Mesenteric fat pad (tissue), 1 donor: ENCODE measurements at places on chromosomes 11 and 22. TPM values are rescaled to one million over a fixed set of nuclear protein-coding genes. Genes with fewer than 3 reads are reported as not detected.

Gene APOL5
- total RNA-seq: not detected

Gene OR2AG1
- total RNA-seq: not detected

DNA sequence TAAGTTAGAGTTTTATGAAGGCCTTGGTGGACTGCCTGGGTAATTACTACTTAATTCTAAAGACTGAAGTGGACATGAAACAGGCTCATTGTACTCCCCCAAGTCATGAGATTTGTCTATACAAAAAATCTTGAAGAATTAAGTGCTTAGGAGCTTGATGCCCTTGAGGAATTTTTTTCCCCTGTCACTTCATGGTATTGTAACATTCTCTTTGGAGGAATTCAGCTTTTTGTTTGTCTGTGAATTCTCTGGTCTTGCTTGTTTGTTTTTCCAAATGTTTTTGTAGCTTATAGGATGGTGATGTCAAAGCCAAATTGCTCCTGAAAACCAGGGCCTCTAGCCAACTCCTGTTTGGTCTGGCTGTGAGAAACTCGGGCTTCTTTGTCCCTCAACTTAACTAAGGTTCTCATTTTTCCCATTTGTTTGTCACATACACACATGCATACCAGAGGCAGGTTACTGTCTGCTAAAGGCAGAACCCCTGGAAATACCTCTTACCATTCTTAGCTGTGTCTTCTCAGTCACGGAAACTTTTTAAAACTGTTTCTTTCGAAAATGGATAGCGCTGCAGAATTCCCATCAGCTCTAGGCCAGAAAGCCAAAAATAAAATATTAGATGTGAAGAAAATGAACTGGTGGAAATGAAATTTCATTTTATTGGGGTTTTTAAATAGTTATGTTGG is 66.9 kb downstream of the AMOTL1 start:
- DNase-seq: no peak

Gene SLC37A2
- 17.5 TPM for total RNA-seq

Gene KREMEN1
- 10.6 TPM for total RNA-seq

Gene MS4A15
- not detected for total RNA-seq

GRCh38 chr11:135008412-135008811 is 596.4 kb upstream of the B3GAT1 start:
- no peak for DNase-seq

Gene RIMBP3C
- 0.26 TPM for total RNA-seq

DNA sequence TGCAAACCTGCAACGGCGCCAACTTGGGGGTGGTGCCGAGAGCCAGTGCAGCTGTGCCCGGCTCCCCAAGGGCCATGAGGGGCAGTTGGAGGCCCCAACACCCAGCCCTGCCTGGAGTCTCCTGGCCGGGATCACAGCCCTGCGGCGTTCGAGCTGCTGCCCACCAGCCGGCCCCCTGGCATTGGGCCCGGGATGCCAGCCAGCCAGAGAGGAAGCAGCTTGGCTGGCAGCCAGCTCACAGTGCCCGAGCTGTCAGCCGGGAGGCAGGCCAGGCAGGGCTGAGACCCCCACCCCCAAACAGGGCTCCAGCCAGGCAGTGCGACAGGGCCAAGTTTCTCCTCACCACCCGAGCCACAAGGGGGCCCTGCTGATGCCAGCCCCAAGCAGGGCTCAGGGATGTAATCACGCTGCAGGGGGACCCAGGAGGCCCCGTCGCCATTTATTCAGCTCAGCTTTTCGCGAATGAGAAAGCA is 26.0 kb upstream of the TCF20 start:
- no peak for DNase-seq

- DNase-seq: no peak
These were observed 27.8 kb downstream of the LGR4 start for GRCh38 chr11:27444801-27445215.

GRCh38 chr11:96057502-96057901 is 133.6 kb upstream of the MTMR2 start:
- no peak for DNase-seq

GRCh38 chr11:21897752-21898151 is 295.1 kb upstream of the ANO5 start:
- DNase-seq: no peak

Gene CEND1
- total RNA-seq: not detected

DNA sequence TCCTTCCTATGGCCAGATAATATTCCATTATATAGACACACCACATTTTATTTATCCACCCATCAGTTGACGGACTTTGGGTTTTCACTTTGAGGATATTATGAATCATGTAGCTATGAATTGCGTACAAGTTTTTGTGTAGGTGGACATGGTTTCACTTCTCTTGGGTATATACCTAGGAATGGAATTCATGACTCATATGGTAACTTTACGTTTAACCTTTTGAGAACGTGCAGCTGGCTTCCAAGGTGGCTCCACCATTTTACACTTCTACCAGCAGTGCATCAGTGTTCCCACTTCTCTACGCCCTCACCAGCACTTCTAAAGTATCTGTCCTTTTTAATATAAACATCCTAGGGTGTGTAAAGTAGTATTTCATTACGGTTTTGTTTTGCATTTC is 112.0 kb downstream of the PLEKHA7 start:
- DNase-seq: no peak

Gene CCDC188
- 1.00 TPM for total RNA-seq

DNA sequence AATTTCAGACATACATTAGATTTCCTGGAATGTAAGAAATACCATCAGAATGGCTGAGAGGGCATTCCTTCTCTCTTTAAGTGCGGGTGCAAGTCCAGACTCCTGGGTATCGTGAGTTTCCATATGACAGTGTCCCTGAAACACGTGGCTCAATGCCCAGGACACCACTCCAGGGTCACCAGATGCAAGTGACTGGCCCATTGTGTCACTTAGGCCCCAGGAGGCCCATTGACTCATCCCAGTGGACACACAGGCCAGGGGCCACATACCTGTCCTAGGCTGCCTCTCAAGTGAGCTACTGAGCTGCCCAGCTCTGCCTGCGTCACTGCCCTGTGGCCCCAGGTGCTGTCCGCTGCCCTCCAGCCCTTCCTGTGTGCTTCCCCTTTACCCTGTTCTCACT is 18.5 kb downstream of the FBLN1 start:
- DNase-seq: no peak

Gene TEAD1
- total RNA-seq: 150 TPM

DNA sequence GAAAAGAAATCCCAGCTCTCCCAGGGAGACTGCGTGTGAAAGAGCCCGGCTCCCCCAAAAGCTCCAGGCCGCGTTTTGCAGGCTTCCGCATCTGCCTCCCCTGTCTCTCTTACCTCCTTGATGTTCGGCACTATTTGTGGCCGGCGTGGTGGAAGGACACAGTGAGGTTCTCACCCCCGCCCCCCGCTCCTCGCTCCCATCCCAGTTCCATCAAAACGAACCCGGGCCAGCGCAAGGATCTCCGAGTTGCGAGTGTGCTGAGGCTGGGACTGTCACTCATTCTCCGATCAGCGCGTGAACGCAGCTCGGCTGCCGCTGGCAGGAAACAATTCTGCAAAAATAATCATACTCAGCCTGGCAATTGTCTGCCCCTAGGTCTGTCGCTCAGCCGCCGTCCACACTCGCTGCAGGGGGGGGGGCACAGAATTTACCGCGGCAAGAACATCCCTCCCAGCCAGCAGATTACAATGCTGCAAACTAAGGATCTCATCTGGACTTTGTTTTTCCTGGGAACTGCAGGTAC is at the start of gene NCAM1:
Gene NCAM1, plus strand, starts transcription at position 275 of the 523 bp plus-strand sequence.
- DNase-seq: no peak

Gene MIAT
- 2.5 TPM for total RNA-seq

Gene FGF4
- not detected for total RNA-seq
